NCI-H1092 treated with DMSO at 0.1 percent for 48 hours (cell line): ENCODE measurements at places on chromosomes 1 and 21.

GRCh38 chr21:34519016-34519415, 7.0 kb upstream of the KCNE1 start:
- no peak for DNase-seq

GRCh38 chr1:26450908-26451307, 18.8 kb downstream of the DHDDS start:
- no peak for DNase-seq

GRCh38 chr1:213830371-213830770, 157.4 kb upstream of the PROX1 start:
- no peak for DNase-seq

- DNase-seq: no peak
Observed at GRCh38 chr1:160053548-160054365, 16.2 kb downstream of the KCNJ10 start.

GRCh38 chr1:213055767-213056166, 4.7 kb downstream of the RPS6KC1 start:
- no peak for DNase-seq
